Esophagus muscularis mucosa (tissue), 4 donors: ENCODE measurements at places on chromosomes 13 and 19. TPM values are rescaled to one million over a fixed set of nuclear protein-coding genes. Genes with fewer than 3 reads are reported as not detected.

The ZFR2 gene
- total RNA-seq: not detected

The SYCN gene
- total RNA-seq: not detected

The RAB4B gene
- 26.6 TPM for total RNA-seq

The PPFIA3 gene
- 8.4 TPM for total RNA-seq

The SLAIN1 gene
- total RNA-seq: 7.1 TPM

The NBEA gene
- total RNA-seq: 23.0 TPM

The SYT5 gene
- 0.80 TPM for total RNA-seq

The SLC15A1 gene
- total RNA-seq: not detected

The ZNF730 gene
- total RNA-seq: 0.33 TPM

The S1PR4 gene
- 5.5 TPM for total RNA-seq

The NLRP5 gene
- not detected for total RNA-seq

DNA sequence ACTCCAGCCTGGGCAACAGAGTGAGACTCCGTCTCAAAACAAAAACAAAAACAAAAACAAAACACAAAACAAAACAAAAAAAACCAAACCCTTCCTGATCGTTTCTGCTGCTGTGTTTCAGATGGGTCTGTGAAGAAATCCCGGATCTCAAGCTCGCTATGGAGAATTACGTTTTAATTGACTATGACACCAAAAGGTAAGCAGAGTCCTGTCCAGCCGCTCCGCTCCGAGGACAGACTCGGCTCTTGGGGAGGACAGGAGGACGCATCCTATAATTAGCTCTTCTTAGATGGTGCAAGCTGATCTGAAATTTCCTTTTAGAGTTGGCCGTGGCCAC is 22.0 kb downstream of the DOT1L start:
- peak overlapping the region; percentile 9 for H3K4me3 ChIP-seq
- H3K36me3 ChIP-seq: peaks cover 63% of the 10 kb centered on the region
- peaks cover 80% of the 10 kb centered on the region for H3K4me1 ChIP-seq
- H3K27ac ChIP-seq: peak overlapping the region; percentile 90
- H3K27me3 ChIP-seq: no peaks in the 10 kb centered on the region

DNA sequence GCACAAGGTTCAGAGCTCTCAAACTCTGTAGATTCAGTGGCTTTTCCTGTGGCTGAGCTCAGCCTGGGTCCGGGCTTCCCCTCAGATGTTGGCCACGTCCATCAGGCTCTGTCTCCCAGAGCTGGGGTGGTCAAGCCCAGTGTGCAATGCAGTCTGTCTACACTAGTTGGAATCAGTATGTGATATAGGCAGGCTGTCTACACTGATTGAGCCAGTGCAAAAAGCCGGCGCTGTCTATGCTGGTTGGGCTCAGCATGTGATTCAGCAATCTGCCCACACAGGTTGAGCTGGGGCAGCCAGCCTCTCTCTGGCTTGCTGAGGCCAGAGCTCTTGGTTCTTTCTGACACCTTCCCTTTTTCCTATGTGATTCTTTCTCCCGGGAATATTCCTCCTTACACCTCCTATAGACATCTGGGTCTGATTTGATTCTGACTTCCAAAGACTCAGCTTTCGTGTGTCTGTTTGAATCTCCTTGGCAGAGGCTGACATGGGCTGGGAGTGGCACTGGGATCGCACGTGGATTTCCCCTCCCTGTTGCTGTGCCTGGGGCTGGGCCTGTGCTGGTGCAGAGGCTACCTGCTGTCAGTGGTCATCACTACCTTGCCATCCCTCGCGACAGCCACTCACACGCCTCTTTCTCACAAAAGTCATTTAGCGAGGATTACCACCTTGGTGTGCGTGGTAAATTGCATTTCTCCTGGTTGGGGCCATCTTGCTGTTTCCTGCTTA is 9.3 kb downstream of the CHST8 start:
- no peak for DNase-seq
- H3K4me3 ChIP-seq: no peak overlapping the region
- no peaks in the 10 kb centered on the region for H3K4me1 ChIP-seq
- H3K27me3 ChIP-seq: no peaks in the 10 kb centered on the region

DNA sequence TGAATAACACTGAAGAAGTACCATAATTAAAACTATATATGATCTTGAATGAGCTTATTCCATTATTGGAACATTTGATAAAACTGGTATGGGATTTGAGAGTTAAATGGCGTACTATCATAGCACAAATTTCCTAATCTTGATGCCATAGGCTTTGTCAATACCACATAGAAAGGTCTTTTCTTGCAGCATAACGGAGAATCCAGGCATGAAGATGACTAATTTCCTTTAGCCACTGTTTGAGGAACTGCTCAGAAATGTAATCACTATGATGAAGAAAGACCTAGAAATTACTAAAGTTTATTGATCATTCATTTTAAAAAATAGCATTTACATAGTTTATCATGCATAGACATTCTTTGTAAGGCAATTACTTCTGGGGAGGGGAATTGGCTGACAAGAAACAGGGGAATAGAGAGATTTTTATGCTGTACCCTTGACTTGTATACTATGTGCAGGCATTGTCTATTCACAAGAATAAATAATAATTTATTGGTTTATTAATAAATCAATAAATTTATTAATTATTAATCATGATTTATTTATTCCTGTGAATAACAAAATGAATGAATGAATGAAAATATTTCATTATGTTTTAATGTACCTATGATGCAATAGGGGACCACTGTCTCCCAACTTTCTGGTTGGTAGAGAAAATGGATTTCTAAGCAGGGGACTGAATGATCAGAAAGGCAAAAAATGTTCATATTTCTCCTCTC is 2676.6 kb downstream of the PCDH9 start:
- no peak for DNase-seq
- H3K27ac ChIP-seq: no peak overlapping the region
- no peak overlapping the region for H3K4me3 ChIP-seq
- H3K36me3 ChIP-seq: no peaks in the 10 kb centered on the region
- H3K4me1 ChIP-seq: no peaks in the 10 kb centered on the region

GRCh38 chr19:3537101-3537437 is 1.9 kb upstream of the TEKTIP1 start:
- H3K4me1 ChIP-seq: peaks cover 21% of the 10 kb centered on the region
- H3K27ac ChIP-seq: peak overlapping the region; percentile 48
- peak overlapping the region; percentile 18 for H3K4me3 ChIP-seq
- no peak for DNase-seq
- peaks cover 62% of the 10 kb centered on the region for H3K36me3 ChIP-seq
- H3K27me3 ChIP-seq: no peaks in the 10 kb centered on the region

- no peak for DNase-seq
- no peak overlapping the region for H3K27ac ChIP-seq
- no peak overlapping the region for H3K4me3 ChIP-seq
These were observed 29.4 kb upstream of the PTPRS start for GRCh38 chr19:5369962-5370367.

- peaks cover 6% of the 10 kb centered on the region for H3K4me1 ChIP-seq
- DNase-seq: no peak
- H3K4me3 ChIP-seq: no peak overlapping the region
- H3K36me3 ChIP-seq: no peaks in the 10 kb centered on the region
- H3K27me3 ChIP-seq: no peaks in the 10 kb centered on the region
- no peak overlapping the region for H3K27ac ChIP-seq
These were observed 15.4 kb upstream of the METTL21C start for GRCh38 chr13:102710261-102710679.

GRCh38 chr13:36163809-36164308 is 32.7 kb upstream of the DCLK1 start:
- no peak overlapping the region for H3K27ac ChIP-seq
- no peak overlapping the region for H3K4me3 ChIP-seq
- peaks cover 15% of the 10 kb centered on the region for H3K4me1 ChIP-seq
- H3K27me3 ChIP-seq: no peaks in the 10 kb centered on the region

DNA sequence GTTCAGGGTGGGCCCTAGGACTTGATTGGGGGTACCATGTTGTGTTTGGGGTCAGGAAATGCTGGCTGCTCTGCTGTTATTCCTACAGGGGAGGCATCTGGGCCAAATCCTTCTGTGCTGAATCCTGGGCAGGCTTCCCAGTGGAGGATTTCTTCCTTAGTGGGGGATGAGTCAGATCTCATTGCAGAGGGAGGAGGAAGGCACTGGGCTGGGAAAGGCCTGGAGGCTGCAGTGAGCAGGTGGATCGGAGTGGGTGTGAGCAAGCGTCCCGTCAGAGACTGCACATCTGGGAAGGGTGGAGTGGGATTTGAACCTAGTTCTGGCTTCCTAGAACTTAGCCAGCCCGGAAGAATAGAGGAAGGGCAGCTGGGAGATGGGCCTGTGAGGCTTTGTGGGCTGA is 11.5 kb downstream of the CCDC124 start:
- peaks cover 38% of the 10 kb centered on the region for H3K36me3 ChIP-seq
- H3K4me1 ChIP-seq: peaks cover 47% of the 10 kb centered on the region
- DNase-seq: no peak

- H3K27me3 ChIP-seq: peaks cover 59% of the 10 kb centered on the region
- no peak overlapping the region for H3K4me3 ChIP-seq
- H3K36me3 ChIP-seq: no peaks in the 10 kb centered on the region
These were observed 145.8 kb upstream of the SOX1 start for GRCh38 chr13:111920932-111921705.

GRCh38 chr13:50392977-50393376 is 377.7 kb downstream of the KCNRG start:
- H3K27ac ChIP-seq: no peak overlapping the region
- H3K4me3 ChIP-seq: no peak overlapping the region
- no peaks in the 10 kb centered on the region for H3K36me3 ChIP-seq
- H3K27me3 ChIP-seq: no peaks in the 10 kb centered on the region
- no peak for DNase-seq

GRCh38 chr19:4086411-4086867 is 19.7 kb upstream of the ZBTB7A start:
- no peaks in the 10 kb centered on the region for H3K27me3 ChIP-seq
- H3K4me1 ChIP-seq: peaks cover 6% of the 10 kb centered on the region
- DNase-seq: no peak

DNA sequence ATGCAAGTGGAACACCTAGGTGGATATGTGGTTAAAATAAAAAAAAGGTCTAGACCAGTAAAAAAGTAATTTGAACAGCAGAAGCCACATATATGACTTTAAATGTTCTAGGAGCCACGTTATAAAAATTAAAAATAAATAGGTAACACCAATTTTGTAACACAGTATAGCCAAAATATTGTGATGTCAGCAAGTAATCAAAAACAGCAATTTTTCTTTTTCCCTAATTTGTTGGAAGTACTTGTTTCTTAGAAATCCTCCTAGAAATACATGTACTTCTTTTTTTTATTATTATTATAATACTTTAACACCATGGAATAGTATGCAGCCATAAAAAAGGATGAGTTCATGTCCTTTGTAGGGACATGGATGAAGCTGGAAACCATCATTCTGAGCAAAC is 25.7 kb upstream of the C1QTNF9B start:
- no peaks in the 10 kb centered on the region for H3K27me3 ChIP-seq
- H3K36me3 ChIP-seq: no peaks in the 10 kb centered on the region
- no peak for DNase-seq
- H3K27ac ChIP-seq: no peak overlapping the region
- H3K4me3 ChIP-seq: no peak overlapping the region
- no peaks in the 10 kb centered on the region for H3K4me1 ChIP-seq

DNA sequence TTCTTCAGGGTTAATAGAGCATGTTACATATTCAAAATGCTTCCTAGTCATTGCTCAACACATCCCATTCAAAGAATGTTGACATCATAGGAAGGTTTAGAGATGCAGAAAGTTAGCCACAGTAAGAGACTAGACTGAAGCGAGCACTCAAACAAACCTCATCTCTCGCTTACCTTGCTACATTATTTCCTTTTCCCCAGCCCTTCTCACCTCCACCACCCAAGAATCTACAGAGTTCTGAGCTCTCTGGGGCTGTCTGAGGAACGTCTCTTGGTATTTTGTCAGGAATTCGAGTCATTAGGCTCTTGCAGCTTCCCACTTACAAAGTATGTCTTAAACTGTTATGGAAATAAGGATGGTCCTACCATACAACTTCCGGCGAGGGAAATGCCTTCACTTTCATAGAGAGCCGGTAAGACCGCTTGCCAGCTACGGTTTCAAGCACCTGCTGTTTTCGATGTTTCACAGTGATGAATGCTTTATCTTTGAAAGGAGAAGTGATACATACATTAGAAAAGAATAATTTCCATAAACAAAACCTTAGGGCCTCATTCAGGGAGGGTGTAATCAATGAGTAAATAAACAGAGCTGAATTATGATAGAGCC is 65.1 kb downstream of the FLT1 start:
- no peaks in the 10 kb centered on the region for H3K27me3 ChIP-seq
- no peak overlapping the region for H3K4me3 ChIP-seq
- no peak overlapping the region for H3K27ac ChIP-seq
- no peak for DNase-seq

DNA sequence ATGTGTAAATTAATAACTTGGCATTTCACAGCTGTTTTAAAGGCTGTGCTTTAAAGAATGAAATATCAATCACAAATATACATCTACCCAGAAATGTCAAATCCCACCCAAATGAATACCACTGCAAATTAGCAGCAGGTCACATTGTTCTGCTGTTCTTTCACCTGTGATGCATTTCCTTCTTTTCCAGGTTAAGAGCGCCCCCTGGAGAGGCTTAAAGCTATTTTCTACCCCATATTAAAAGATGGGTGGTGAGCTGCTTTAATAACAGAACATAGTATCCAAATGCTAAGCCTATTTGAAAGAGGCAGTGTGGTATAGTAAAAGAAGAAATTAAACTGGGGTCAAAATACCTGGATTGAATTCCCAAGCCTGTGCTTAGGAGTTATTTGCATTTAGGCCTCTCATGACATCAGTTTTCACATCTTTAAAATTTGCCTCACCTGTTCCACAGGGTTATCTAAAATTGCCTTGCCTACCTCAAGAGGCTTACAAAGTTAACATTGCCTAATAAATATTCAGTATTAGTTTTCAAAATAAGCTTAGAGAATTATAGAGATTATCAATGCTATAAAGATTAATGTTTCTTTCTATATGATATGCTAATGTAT is 396.9 kb upstream of the SLITRK5 start:
- no peak overlapping the region for H3K4me3 ChIP-seq
- H3K27me3 ChIP-seq: no peaks in the 10 kb centered on the region
- no peak for DNase-seq
- no peaks in the 10 kb centered on the region for H3K36me3 ChIP-seq
- no peaks in the 10 kb centered on the region for H3K4me1 ChIP-seq

DNA sequence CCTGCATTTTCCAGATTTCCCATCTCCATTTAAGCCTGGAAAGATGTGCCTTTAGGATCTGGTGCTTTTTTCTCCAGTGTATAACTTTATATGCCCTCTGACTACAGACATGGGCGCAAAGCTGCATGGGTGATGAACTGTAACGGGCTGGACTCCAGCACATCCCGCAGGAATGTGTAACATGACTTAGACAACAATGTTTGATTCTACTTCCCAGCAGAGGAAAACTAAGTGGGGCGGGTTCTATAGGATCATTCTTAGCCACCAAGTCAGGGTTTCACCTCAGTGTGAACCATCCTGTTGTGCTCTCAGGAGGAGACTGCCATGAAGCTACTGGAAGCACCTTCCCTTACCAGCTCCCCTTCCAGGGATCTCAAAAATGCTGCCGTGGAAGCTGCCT is 93.2 kb upstream of the SERP2 start:
- no peak overlapping the region for H3K27ac ChIP-seq
- no peak overlapping the region for H3K4me3 ChIP-seq
- peaks cover 11% of the 10 kb centered on the region for H3K4me1 ChIP-seq
- H3K27me3 ChIP-seq: no peaks in the 10 kb centered on the region

- peaks cover 60% of the 10 kb centered on the region for H3K4me1 ChIP-seq
- H3K27me3 ChIP-seq: no peaks in the 10 kb centered on the region
- no peak overlapping the region for H3K4me3 ChIP-seq
- H3K36me3 ChIP-seq: no peaks in the 10 kb centered on the region
- H3K27ac ChIP-seq: no peak overlapping the region
These were observed 12.3 kb downstream of the GATAD2A start for GRCh38 chr19:19417628-19418245.
